Stimulated activated CD4-positive, alpha-beta T cell treated with anti-CD3 and anti-CD28 coated beads, Interleukin-1b, Interleukin-23, amount 100 ng/mL, for 24 hours (primary cell): ENCODE measurements at places on chromosomes 13 and 19.

DNA sequence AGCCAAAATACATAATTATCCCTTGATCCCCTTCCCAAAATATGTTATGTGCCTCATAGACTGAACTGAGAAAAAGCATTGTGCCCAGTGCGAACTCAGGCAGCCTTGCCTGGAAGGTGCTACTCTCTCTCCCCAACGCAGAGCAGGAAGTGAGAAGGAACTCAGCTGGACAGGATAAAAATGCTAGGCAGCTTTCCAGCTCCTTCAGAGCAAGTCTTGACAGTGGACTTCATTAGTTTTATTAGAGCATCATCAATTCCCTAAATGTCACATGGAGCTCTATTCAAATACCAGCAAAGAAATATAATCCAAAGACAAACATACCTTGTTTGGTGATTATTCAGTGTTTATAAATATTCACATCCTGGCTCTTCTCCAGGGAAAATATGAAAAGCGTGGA is 202.4 kb downstream of the RFC3 start:
- no peak for DNase-seq

DNA sequence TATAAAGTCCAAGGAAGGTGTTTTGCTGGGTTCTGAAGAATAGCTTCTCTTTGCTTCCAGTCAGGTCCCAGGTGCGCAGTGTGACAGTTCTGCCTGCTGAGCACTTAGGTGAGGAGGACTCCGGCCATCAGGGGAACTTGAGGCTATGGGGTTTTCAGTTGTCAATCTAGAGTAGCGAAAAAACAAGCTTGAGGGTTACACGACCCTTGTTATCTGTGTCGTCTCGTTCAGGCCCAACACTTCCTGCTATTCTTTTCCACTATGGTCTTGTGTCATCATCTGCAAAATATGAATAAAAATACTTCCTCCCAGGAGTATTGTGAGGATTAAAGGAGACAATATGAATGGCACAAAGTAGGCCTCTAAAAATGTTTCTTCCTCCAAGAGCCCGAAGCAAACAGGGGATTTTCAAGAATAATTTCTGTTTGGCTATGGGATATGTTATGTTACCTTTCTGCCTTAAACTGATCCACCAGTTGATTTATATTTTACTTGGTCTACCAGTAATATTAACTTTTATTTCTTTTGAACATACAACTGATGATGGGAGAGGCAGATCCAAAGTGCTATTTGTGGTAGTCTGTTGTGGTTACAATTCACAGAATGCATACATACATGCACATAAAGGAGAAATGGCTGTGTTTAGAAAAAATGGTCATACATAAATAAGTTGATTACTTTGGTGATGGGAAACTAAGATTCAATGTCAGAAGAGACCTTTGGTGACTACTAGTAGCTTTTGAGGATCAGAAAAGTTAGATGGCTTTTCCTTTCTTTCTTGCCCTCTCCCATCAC is 40.5 kb upstream of the RCBTB2 start:
- DNase-seq = no peak

- DNase-seq = no peak
These were observed 47.3 kb downstream of the BRCA2 start for GRCh38 chr13:32362574-32362973.

GRCh38 chr19:18408053-18408476 is 10.6 kb upstream of the LRRC25 start:
- DNase-seq = no peak

DNA sequence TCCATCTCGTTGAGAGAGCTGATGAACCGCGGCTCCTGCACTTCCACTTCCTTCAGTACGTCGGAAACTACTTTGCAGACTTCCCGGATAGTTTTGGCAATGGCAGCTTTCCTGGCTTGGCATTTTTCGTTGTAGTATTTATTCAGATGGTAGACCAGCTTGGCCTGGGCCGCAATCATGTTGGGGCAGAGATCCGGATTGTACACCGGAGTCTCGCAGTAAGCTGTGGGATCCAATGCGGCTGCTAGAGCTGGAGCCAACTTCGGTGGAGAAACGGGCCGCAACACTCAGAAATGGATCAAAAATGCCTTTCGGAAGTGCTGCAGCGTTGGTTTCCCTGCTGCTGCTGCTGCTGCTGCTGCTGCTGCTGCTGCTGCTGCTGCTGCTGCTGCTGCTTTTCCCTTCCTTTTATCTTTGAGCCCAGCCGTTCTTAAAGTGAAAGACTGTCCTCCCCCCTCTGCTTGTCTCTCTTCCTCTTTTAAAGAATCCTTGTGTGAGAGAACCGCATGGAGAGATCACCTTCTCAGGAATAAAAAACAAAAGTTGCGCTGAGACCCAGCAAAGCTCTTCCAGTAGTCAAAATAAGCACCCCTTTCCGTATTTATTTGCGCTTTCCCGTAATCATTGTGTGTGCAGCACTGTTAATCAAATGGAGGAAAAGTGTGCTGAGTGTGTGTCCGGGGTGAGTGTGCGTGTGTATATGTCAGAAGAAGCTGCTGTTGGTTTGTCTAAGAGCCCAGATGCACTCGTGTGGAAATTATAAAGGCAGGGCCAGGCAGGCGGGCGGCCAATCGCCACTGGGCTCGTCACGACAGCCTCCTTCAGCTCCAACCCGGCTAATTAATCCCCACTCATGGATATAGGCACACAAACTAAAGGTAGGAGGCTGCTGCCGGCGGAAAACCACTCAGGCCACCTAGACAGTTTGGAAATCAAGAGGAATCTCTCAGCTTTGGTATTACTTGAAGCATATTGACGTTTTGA is at the start of gene MAB21L1:
Gene MAB21L1 (minus strand): TSS at position 730 of the 984 bp plus-strand sequence. CDS start 551 bp downstream, at position 179.
- no peak for DNase-seq

DNA sequence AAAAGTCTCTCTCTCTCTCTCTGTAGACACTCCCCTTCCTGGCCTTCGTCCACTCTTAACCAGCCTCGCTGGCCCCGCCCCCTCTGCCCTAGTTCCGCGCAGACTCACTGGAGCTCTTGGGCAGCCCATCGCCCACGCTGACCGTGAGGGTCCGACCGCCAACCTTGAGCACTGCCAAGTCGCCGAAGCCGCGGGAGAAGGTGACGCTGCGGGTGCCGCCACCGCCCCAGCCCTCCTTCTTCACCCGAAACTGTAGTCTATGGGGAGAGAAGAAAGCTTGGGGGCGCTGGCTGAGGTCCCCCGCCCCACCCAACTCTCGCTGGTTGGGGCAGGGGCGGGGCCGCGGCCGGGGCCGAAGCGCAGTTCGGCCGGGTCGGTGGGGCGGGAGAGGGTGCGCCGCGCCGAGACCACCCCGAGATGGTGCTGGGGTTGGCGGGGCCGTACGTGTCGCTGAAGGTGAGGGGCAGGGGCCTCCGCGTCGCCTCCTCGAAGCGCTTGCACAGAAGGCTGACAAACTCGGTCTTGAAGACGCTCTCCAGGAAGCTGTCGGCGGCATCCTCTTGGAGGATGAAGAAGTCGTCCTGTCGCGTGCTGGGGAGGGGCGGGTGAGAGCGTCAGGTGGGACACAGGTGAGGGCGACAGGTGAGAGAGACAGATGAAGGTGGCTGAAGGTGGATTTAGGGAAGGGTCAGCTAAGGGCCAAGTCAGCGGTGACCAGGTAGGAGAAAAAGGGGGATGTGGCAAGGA is 12.6 kb upstream of the ZNF414 start:
- no peak for DNase-seq

- no peak for DNase-seq
These were observed 1.2 kb downstream of the CCDC70 start for GRCh38 chr13:51862957-51863356.

GRCh38 chr19:38701455-38702063 is 42.7 kb downstream of the CAPN12 start:
- no peak for DNase-seq

DNA sequence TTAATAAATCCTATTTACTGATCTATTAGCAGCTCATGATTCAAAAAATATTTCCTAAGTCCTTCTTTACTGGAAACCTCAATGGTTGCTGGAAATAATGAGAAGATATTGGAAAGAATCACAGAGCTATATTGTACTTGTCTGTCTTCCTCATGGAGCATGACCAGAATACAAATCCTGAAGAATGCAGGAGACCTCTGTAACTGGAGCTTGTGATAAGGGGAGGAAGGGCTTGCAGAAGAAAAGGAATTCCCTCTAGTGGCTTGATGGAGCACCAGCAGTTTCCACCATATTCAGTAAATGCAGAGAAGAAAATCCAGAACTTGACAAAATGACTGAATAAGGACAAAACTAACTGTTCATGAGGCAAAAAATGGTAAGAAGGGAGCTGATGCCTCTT is 1333.1 kb downstream of the EFNB2 start:
- DNase-seq = no peak

DNA sequence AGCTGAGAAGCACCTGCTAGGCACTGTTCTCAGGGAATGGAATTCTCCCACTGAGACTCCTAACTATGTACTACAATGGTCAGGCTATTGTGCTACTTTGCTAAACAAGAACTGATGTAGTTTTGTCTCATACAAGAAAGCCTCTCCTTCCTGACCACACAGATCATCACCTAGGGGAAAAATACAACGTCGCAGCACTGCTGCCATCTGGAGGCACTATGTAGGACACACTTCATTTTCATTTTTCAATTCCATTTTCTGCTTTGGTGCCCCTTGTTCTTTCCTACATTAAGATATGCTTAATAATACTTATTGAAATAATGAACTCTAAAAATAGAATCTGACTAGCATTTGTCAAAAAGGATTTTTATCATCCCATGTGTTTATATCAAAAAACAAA is 21.1 kb downstream of the PROSER1 start:
- no peak for DNase-seq

DNA sequence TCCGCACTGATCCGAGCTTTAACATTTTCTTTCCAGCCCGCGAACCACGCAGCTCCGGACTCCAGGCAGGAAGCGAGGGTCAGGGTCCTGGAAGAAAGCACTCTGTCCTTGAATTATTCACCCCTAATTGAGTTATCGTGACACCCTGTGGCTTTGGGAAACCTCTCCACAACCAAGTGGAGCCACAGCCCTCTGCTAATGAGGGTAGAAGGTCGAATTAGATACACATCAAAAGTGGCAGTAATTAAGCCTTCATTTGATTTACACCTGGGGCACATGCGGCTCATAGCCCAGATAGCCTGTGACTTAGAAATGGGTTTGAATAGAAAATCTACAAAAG is 15.9 kb upstream of the RNF17 start:
- DNase-seq = no peak

GRCh38 chr13:94079876-94080275 is 399.6 kb downstream of the DCT start:
- DNase-seq = no peak

- DNase-seq = no peak
These were observed 63.4 kb downstream of the RAP2A start for GRCh38 chr13:97497400-97497799.

GRCh38 chr13:108878732-108879131 is 249.3 kb downstream of the MYO16 start:
- no peak for DNase-seq

- no peak for DNase-seq
These were observed 136.7 kb upstream of the TMTC4 start for GRCh38 chr13:100811024-100811865.

- no peak for DNase-seq
These were observed 106.2 kb upstream of the LSM14A start for GRCh38 chr19:34066007-34066643.

DNA sequence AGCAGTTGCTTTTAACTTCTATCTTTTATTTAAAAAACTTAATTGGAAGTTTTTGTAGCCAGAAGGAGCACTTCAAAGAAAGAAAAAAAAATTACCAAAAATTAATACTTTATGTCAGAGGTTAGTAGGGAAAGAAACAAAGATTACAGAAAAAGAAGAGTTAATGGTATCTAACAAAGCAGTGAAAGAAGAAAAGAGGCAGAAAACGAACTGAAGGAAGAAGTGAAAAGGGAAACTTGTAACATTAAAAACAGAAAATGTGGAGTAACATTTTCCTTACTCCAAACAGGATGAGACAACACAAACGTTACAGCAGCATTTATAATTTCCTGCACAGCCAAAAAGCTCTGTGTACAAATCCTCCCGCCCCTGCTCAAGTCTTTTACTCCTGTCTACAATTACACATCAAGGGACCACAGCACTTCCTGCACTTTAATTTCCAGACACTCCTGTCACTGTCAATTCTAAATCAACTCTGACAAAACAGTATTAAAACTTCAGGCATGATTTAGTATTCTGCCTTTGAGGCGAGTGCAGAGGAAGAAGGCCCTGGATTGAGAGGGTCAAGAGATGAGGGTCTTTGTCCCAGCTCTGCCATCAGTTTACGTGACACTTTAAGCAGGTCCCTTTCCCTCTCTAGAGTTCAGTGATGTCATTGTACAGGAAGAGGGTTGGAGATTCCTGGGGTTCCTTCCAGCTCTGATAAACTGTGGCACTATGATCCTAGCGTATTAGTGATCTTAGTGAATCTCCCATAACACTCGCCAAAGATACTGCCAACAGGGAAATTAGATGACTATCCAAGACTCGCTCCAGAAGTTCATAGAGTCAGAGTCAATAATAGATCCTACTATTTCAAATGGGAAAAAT is 53.2 kb upstream of the LSM14A start:
- no peak for DNase-seq

DNA sequence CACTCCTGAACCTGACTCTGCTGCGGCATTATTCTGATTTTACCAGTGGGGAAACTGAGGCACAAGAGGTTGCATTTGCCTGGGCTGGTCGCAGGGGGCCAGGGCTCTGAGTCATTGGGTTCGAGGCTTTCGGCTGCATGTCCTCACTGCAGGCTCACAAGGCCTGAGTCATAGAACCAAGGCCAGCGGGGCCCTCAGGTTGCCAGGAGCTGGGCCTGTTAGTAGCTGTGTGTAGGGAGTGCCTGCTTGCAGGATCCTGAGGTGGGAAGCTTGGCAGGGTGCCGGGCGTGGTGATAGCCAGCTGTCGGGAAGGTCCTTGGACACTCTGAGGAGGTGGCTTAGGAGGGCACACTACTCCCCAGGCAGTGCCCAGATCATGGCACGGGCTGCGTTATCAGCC is 21.6 kb upstream of the F2RL3 start:
- DNase-seq = no peak

GRCh38 chr13:110911880-110912279 is 3.0 kb downstream of the ANKRD10 start:
- DNase-seq = no peak

DNA sequence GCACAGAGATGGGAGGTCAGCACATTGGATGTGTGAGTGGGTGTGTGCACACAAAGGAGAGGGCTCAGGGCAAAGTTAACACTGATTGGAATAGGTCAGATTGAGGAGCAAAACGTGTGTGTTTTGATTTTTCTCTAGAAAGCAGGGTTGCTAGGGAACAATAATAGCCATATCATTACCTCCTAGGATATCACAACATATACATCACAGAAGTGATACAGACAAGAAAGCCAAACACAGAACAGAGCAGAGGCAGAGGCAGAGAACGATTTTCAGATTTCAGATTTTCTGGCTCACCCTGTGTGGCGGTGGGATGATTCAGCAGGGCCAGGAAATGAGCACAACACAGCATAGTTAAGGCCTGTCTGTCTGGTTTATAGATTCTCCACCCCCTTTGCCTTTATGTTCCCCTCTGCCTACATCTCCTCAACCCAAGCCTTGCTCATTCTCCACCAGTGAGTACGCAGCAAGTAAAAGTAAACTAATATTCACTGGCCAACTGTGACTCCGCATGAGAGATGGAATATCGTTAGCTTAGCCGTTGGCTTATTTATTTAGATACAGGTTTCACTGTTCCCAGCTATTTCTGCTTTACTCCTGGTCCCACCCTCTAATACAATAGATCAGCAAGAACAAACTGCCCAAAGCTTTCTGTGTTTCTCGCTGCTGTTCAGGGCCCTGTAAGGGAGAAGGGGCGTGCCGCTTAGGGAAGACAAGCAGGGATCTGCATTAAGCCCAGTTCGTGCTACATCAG is 182.7 kb upstream of the TSC22D1 start:
- DNase-seq = no peak
